ENCODE measurements at places on chromosomes 7 and 10.

DNA sequence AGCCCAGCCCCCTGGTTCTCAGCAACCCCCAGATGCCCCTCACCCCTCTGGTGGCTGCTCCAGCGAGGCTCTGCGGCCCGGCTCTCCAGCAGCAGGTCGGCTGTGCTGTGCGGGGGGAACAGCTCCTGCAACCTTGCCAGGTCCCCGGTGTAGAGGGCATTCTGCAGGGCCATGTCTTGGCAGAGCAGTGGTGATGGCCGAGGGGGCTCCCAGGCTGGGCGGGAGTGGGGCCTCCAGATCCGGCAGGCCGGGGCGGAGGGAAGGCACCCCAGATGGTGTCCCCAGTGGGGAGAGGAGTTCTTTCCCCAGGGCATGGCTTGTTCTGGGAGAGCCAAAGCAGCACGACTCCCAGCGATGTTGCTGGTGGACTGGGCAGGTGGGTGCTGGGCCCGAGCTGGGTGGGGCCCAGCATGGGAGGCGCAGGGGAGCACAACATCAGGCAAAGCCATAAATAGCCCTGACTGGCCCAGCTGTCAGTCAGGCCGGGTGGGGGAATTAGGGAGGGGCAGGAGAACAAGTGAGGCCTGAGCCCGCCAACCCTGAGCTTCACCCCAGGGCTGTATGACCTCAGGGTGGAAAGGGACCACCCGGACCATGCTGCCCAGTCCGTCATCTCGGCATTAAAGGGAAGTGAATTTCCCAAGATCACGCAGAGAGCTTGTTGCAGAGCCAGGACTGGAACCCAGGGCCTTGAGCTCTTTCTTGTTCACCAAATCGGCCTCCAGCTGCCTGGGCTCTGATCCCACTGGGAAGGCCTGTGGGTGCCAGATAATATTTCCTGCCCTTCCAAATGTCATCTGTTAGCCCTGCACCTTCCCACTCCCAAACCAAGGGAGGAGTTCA is 580 bp upstream of the ASB10 start:
- DNase-seq = no peak

DNA sequence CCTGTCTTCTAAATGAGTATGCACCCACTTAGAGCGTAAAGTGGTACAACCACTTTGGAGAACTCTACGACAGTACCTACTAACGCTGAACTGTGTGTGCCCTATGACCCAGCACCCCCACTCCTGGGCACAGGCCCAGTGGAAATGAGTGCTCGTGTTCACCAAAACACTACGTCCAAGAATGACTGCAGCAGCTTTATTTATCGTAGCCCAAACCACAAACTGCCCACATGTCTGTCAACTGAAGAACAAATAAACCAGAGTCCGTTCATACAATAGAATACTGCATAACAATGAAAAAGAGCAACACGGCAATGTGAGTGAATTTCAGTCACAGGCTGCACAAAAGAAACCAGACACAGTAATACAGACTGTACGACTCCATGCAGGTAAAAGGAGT is 35.4 kb downstream of the TLL2 start:
- DNase-seq = no peak

DNA sequence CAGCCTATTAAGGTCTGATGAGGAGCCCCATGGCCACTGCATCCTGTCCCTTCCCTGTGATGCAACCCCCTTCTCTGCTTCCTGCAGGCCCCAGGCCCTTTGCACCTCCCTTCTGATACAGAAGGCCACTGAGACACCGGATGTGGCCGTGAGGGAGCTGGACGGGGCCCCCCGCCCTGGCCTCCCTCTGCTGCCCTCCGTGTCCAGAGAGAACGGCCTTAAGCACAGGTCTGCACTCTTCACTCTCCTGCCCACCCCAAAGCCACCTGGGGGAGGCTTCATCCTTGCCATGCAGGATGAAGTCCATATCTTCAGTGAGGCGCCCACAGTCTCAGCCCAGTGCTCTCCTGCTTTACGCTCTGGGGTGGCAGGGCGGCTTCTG is 86.9 kb upstream of the GNA12 start:
- DNase-seq = no peak

GRCh38 chr7:17300012-17300411 is 1.6 kb downstream of the AHR start:
- no peak for DNase-seq

DNA sequence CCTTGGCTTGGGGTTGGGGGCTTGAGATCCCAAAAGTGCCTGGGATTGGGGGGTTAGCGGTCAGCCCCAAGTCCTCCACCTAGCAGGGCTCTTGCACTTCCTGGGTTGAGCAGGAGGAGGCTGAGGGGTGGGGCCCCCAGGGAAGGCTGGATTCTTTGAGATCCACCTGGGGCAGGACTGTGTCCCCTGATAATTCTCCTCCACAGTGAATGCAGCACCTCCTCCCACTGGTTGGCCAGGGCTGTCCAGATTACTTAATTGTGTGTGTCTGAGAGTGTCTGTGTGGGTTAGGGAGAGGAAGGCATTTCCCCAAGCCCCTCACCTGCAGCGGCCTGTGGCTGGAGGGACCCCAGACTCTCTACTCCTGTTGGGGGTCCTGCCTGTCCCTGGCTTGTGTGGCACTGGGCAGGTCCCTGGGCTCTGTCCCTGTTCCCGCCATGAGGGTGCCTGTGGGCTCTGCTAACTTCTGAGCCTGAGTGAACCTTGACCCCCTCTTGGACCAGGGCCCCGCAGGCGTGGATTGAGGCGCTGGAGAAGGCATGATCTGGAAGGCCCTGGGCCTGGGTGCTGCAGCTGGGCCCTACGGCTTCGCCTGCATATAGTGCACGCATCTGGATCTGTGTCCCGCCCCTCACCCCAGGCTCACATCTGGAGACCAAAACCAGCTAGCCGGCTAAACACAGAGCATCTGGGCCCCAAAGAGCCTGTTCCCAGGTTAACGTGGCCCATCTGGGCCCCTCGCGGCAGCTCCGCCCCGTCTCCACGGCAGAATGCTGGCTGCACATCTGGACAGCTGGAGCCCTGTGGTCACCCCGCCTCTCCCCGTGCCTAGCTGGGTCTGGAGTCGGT is 10.4 kb downstream of the TMEM270 start:
- no peak for DNase-seq

GRCh38 chr7:3210531-3210930 is 90.5 kb upstream of the SDK1 start:
- DNase-seq = no peak

DNA sequence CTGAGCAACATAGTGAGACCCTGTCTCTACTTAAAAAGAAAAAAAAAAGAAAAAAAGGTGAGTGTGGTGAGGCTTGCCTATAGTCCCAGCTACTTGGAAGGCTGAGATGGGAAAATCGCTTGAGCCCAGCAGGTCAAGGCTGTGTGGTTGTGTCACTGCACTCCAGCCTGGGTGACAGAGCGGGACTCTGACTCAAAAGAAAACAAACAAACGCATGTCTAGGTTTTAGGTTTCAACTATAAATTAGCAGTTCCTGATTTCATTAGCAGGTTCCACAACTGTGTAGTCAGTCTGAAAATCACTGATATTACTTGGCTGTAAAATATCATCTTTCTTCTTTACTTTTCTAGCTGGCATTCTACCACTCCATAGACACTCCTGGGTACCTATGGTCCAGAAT is 155.7 kb upstream of the HGF start:
- no peak for DNase-seq

GRCh38 chr7:140596519-140597427 is 43.8 kb downstream of the DENND2A start:
- peak; percentile 45 for DNase-seq
